Activated T-helper 2 cell treated with anti-CD3 and anti-CD28 coated beads, Interferon-gamma antibody, Interleukin-2, Interleukin-4, amounts not matched to agents 10 μg/mL and 5 μg/mL and 100 μg/mL, durations not matched to agents 14 hours and 24 hours and 36 hours (primary cell): ENCODE measurements at places on chromosomes 1 and 21.

- no peak for DNase-seq
Observed at GRCh38 chr1:218763538-218763937, 410.1 kb upstream of the LYPLAL1 start.

DNA sequence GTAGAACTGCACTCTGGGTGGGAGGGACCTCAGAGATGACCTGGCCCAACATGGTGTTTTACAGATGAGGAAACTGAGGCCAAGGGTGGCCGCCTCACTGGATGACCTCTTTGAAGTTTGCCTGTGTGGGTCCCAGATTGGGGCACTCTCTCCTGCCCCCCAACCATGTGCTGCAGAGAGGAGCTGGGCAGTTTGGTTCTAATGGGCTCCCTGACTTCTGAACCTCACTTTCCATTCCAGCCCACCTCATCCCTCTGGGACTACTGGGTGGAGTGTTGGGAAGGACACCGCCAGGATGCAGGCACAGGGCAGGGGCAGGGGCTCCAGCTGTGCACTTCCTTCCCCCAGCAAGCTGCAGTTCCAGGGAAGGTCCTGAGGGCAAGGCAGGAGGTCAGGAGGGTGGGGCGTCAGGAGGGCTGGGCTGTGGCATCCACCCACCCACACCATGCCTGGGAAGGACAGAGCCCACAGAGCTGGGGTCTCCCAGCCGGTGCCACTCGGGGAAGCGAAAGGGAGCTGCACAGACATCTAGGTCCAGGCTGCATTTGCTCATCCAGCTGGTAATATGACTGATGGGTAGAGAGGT, 10.3 kb upstream of the EPS8L3 start:
- no peak for DNase-seq

DNA sequence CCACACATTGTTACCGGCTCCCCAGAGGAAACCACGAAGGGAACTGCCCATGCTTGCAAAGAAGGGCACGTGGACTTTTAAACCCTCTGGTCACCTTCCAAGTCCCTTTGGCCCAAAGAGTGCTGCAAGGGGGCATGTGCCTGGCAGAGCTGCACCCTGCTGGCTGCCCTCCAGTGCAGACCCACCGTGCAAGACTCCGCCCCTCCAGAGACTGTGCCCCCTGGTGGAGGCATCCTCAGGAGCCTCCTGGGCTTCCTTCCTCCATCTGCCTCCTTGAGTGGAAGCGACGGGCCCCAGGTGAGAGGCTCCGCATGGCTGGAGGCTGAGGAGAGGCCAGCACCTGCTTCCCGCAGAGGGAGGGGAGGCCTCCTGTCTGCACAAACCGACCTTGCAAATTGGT, 100.6 kb downstream of the CRYAA start:
- no peak for DNase-seq

DNA sequence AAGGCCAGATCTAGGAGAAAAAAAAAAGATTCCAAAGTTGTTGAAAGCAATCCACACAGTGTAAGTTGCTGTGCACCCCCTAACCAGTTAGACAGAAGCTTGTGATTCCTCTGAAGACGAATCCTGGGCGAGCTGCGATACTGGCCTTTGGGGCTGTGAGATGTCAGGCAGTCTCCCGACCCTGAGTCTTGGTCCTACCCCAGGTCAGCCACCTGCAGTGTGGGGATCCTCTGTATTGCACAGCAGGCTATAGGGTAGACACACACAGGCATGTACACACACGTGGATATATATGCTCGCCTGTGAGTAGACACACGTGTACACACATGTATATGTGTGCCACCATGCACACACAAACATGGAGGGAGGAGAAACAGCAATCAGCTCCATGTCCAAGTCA, 12.9 kb downstream of the ACTRT2 start:
- DNase-seq: no peak

DNA sequence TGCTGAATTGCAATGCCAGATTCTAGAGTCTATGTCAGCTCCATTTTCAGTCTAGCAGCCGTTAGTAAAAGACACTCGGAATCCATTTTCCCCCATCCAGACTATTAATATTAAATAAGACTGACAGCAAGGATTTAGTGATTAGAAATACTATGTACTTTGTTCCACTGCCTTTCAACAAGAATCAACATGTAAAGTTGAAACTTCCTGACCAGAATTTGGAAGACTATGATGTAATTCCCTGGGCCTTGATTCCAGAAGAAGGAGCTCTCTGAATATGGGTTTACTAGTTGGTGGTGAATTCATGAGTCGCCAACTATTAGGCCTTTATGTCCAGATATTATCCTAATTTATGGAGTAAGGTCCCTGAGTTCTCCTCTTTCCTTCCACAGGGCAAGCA, 24.8 kb downstream of the KDM1A start:
- no peak for DNase-seq

- DNase-seq: no peak
Observed at GRCh38 chr21:30255679-30256078, 27.1 kb downstream of the KRTAP24-1 start.

DNA sequence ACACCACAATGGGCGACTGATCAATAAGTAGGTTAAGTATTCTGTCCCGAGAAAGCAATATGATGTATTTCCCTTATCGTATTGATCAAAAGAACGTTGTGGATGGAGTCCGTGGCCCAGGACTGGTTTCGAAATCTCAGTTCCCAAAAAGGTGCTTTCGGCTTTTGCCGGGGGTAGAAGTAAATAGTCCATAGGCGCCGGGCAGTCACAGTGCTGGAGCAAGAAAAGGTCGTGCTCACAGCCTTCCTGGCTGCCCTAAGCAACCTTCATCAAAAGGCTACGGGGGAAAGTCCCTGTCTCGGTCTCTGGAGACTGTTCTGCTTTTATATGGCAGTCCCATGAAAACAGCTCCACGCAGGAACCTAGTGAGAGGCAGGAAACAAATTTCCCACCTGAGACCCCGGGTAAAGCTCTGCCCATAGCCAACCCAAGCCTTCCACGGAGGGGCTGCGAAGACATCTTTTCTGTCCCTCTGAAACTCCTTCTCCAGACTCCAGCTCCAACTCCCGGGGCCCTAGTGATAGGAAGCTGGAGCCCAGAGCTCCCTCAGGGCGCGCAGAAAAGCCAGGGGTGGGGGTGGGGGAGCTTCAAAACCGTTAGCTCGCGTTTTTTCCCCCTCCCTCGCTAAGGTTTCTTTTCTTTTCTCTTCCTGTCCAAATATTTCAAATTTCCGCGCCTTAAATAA, 7.0 kb downstream of the CDKN2C start:
- DNase-seq: peak; percentile 13

GRCh38 chr1:208044589-208045462, 133.9 kb upstream of the CD34 start:
- DNase-seq: no peak

DNA sequence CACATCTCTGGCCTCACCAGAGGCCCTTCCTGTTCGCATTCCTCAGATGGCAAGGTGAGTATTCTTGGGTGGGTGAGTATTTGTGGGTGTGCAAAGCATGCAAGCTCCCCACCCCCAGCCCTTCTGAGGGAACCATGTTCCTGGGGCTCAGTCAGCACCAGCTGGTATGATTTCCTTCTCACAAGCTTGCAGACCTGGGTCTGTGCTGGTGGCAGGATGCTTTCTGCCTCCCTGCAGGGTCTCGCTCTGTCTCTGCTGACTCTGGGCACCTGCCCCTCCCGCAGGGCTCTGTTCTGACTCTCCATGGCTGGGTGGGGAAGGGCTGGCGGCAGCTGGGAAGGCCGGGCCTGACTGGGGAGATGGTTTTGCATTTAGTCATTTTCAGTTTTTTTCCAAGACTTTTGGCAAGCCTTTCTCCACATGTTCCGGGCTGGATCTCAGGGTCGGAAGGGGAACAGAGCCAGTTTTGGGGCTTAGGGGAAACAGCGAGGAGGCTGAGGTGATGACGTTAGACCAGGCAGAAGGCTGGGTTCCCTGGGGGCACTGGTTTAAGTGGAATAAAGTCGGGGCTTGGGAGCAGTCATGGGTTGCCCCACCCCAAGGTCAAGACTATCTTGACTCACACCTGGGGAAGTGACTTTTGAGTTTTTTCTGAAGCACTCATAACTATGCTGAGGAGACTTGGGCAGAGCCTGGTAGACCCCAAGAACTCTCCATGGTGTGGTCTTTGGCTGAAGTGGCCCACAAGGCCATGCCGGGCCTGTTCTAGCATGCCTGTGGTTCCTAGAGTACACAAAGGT, 6.2 kb downstream of the RASSF5 start:
- DNase-seq: no peak

GRCh38 chr1:209304166-209304565, 279.3 kb upstream of the CAMK1G start:
- DNase-seq: no peak

- no peak for DNase-seq
Observed at GRCh38 chr1:113876176-113876575, 4.7 kb upstream of the PTPN22 start.

GRCh38 chr1:86370601-86371022, 25.5 kb downstream of the ODF2L start:
- no peak for DNase-seq

DNA sequence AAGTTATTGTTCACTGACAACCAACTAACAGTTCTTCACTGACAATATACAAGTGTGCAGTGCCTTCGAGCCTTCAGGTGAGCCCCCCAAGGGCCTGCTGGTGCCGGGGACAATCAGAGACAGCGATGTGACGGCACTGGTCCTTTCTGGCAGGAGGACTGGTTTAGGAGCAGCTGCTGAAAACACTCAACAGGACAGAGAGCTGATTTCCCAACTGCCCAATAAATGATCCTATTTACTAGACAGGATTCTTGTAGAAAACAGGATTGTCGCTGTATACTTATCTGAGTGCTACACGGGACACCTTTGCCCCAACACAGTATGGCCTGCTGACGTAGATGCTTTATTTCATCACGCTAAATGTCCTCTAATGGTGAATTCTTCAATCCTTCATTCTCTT, 65.4 kb downstream of the TP53BP2 start:
- no peak for DNase-seq

GRCh38 chr1:18814425-18814824, 45.0 kb downstream of the TAS1R2 start:
- DNase-seq: no peak

DNA sequence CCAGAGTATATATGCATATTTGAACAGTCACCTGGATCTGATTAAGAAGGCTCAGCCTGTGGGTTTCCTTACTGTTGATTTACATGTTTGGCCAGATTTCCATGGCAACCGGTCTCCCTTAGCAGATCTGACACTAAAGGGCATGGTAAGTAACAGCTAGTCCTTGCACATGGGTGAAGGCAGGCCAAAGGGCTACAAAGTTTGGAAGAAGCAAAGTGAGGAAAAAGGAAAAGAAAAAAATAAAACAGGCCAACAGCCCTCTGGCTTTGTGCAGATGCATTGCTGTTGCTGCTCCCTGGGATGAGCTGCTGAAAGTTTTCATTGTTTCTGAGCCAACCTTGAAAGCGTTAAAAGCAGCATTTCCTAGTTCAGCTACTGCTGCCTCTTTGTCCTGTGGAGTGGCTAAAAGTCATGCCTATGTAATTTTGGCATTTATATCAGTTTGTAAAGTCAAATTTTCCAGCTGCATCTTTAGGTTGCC, 176.5 kb upstream of the HOOK1 start:
- no peak for DNase-seq

DNA sequence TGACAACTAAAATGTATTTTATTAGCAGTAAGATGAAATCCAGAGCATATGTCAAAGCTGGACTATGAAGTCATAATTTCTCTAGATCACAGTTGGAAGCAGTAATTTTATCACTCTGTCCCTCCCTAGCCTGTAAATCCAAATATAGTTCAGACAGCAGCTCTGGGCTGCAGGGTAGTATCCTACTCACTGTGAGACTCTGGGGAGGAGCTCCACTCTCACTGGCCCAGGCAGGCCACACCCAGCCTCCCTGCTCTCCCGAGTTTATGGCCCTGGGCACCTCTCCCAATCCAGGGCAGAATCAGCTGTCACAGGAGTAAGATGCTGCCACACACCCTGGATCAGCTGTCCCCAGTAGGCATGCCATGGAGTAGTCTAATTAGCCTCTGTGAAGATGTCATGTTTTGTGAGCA, 131.1 kb downstream of the HLCS start:
- DNase-seq: no peak

GRCh38 chr1:194548071-194548470, 1361.7 kb upstream of the B3GALT2 start:
- no peak for DNase-seq

GRCh38 chr1:17892851-17893250, 137.7 kb downstream of the ACTL8 start:
- DNase-seq: no peak

- DNase-seq: no peak
Observed at GRCh38 chr21:38992737-38993136, 187.0 kb downstream of the ETS2 start.

- DNase-seq: no peak
Observed at GRCh38 chr1:67559222-67559700, 125.7 kb upstream of the GADD45A start.

GRCh38 chr1:10389271-10389973, 9.4 kb upstream of the PGD start:
- no peak for DNase-seq

- DNase-seq: no peak
Observed at GRCh38 chr21:39105836-39106235, 77.4 kb downstream of the PSMG1 start.

DNA sequence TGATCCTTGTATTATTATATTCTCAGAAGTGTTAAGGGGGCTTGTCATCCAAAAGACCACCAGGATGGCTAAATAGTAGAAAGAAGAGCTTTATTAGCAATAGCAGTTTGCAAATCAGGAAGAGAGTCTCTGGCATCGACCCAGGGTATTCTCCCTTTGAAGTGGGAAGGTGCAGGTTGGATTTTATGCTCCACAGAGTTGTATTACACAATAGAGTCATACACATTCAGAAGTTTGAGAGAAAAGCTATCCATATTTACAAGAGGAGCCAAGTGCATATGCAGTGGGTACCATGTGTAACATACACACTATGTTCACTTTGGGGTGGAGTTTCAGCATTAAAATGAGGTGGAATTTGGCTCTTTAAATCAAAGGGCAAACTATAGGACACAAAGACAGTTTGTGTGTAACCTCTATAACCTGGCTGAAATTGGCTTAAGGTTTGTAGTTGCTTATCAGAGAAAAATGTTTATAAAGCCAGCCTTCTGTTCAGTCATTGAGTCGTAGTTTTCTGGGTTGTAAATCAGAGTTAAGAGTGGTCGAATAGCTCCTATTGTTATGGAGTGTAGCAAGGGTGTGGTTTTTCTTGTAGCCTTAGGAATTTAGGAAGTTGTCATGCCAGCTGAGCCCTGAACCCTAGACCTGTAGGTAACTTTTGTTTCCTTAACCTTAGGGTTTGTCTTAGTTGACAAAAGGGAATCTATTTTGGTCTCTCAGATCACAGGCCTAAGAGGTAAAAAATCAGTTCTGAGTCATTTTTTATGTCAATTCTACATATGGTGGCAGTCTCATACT, 125.3 kb downstream of the DNM3 start:
- no peak for DNase-seq

GRCh38 chr1:171738911-171739310, 3.0 kb downstream of the VAMP4 start:
- DNase-seq: no peak

GRCh38 chr1:247451388-247452010, 6.4 kb downstream of the OR2B11 start:
- DNase-seq: no peak

GRCh38 chr1:22452481-22452957, 868 bp downstream of the ZBTB40 start:
- no peak for DNase-seq
